ENCODE measurements at places on chromosomes 16 and 17.

GRCh38 chr16:88070989-88071625 is 119.9 kb downstream of the BANP start:
- DNase-seq, result no peak

- DNase-seq, result no peak
Measured at GRCh38 chr16:79265701-79266100, 334.8 kb downstream of the MAF start.

DNA sequence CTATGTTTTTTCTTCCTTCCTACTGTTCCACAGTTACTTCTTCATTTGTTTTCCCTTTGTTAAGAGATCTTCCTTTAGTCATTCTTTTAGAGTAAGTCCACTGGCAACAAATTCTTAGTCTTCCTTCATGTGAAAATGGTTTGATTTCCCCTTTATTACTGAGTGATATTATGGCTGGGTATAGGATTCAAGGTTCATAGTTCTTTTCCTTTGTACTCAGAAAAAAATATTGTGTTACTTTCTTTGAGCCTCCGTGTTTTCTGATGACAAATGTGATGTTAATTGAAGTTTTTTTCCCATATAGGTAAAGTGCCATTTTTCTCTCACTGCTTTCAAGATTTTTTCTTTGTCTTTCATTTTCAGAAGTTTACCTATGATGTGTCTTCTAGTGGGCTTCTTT is 283.1 kb upstream of the TBX2 start:
- DNase-seq, result no peak

DNA sequence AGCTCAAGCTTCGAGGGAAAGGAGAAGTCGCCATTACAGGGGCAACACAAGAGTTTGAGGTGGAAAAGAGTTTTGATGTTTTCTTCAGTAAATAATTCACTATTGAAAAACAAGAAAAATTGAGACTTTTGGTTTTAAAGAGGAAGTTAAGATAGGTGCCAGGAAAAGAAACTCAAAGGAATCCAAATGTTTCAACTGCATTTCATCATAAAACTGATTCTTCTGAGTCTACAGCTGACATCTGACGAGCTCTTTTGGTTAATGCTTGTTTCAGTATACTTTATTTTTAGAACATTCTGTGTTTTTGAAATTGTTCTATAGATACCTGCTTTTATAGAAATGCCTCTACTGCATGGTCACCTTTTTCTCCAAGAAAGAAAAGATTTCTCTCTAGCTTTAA is 54.0 kb downstream of the ERN1 start:
- no peak for DNase-seq

DNA sequence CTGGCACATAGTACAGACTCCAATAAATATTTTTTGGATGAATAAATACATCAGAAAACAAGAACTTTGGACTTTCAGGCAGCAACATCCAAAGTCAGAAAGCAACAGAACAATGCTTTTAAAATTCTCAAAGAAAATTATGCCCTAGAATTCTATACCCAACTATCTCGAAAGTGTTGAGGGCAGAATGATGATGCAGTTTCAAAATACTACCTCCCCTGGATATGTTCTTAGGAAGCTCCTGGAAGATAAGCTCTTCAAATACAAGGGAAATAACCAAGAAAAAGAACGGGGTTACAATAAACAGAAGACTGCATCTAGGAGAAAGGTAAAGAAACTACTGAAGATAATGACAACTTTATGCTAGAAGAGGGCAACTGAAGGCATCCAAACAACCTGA is 11.0 kb downstream of the SIAH1 start:
- DNase-seq, result no peak

DNA sequence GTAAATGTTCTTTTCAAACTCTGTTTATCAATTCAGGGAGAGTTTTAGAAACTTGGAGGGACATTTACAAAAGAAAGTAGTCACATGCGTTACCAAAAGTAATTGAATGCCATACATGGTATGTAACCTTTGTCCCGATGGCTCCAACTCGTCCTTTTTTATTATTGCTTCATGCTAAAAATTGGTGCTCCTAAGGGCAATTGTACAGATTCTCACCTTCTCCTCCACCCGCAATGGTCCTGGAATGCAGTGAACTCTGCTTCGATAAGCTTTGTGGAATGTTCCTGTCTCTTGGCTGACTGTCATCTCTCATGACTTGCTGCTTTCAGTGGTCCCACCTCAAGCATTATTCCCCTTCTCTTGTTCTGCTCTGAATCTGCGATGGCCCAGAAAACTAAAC is 20.9 kb downstream of the GNAO1 start:
- no peak for DNase-seq

DNA sequence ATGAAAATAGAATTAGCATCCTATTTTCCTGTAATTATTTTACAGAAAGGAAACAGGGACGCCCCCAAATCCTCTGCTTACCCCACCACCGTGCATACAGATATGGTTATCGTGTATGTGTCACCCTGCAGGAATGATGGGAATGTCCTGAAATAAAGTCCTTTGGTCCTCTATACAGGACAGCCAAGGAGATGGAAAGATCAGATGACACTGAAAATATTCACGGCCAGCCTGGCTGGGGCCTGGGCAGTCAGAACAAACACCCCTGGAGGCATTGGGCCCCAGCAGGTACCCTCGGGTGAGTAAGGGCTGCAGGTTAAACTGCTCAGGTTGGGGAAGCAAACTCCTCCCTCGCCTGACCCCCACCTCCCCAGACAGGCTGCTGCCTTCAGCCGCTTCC is 368.0 kb downstream of the FOXL1 start:
- DNase-seq, result no peak

DNA sequence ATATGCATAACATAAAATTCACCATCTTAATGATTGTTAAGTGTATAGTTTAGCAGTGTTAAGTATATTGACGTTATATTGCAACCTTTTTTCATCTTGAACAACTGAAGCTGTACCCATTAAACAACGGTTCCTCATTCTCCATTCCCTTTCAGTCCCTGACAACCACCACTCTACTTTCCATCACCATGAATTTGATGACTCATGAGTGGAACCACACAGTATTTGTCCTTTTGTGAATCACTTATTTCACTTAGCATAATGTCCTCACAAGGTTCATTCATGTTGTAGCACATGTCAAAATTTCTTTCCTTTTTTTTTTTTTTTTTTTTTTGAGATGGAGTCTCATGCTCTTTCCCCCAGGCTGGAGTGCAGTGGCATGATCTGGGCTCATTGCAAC is 46.0 kb downstream of the HOXB1 start:
- no peak for DNase-seq

GRCh38 chr16:48041981-48042421 is 113.8 kb downstream of the ABCC12 start:
- DNase-seq, result no peak

- no peak for DNase-seq
Measured at GRCh38 chr16:75225678-75226515, 7.1 kb downstream of the CTRB1 start.

DNA sequence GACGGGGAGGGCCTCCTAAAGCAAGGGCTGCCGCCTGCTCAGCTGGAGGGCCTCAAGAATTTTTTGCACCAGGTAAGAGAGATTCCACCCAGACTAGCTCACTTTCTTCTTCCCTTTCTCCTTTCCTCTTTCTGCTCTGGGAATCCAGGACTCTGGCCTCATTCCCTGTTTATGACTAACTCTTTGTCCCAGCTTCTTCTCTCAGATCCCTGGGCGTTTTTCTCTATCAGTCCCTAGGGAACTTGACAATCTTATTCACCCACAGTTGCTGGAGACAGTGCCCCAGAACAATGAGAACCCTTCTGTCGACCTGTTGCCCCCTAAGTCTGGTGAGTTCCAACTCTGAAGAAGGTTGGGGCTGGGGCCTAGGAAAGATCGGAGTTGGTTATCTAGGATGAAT is 15.6 kb downstream of the CNTROB start:
- DNase-seq, result no peak

- DNase-seq, result peak; percentile 11
Measured at GRCh38 chr16:72474501-72475123, 302.7 kb upstream of the PMFBP1 start.

GRCh38 chr16:20397468-20398074 is 7.0 kb downstream of the PDILT start:
- DNase-seq, result no peak

- DNase-seq, result no peak
Measured at GRCh38 chr17:54736573-54736972, 164.1 kb upstream of the TOM1L1 start.

GRCh38 chr16:24013864-24014645 is 178.3 kb downstream of the PRKCB start:
- no peak for DNase-seq

DNA sequence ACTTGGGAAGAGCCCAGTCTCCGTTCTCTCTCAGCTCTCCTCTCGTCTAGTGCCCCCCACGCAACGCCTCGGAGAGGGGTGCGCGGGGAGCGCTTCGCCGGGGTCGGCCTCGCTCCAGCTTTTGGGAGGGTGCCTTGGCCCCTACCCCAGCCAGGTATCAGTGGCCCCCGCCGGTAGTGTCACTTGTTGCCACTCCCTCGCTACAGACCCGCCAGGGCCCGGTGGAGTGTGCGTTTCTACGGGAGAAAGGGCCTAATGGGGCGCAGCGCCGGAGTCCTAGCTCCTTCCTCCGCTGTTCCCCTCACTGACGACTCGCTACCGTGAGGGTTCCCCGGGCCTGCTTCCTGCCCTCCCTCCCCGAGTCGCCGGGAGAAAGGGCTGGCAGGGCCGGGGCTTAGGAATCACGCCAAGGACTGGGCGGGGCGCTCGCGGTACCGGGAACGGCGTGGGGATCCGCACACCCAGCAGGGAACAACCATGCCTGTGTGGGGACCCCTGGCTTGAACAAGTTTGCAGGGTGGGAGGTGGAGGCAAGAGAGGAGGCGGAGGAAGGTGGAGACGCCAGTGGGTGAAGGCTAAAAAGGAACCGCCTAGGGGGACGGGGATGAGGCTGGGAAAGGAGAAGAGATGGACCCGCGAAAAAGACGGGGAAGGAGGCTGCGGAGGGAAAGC is 997 bp upstream of the CDH11 start:
- DNase-seq, result peak; percentile 52

DNA sequence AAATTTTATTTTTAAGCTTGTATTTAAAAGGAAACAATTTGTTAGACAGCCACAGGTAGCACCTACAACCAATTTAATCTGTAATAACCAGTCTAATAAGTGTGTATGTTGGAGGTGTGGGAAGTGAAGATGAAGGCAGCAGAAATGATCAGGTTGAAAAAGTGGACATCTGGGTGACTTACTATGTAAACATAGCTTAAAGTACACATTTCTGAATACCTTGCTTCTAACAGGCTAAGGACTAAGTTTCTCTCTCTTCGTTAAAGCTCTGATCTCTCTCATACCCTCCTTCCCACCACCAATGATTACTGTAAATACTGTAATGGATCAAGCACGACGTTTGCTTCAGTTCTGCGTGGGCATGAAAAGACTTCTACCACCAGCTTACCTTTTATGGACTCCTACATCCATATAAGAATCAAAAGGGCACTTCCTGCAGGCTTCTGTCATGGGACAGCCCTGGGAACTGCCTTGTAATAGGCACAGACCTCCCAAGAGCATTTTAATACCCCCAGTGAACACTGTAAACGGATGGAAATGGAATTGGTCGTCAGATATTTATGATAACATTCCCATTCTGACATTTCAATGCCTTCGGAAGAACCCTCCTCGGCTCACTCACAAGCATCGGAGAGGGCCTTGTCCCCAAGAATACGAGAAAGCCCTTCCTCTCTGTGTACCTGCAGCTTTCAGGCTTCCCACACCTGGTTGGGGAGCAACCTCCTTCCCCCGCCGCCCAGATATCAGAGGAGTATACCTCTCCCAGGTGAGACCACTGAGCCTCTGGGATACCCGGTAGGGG is 700 bp downstream of the CCDC43 start:
- DNase-seq, result no peak

DNA sequence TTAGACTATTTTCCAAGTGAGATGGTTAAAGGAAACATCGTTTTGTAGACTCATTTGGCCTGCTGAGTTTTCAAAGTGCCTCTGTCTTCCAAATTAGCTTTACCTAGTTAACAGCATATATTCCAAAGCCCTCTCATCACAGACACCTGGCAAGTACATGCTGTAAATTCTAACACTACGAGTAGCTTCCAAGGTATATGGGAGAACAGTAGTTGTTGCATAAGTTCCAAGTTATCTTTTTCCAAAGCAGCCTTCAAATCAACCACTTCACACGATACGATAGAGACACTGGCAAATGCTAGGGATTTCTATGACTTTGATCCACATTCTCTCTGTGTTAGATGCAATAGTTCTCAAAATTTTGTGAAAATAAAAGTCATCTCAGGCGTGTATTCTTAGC is 299.3 kb downstream of the CNTNAP4 start:
- DNase-seq, result no peak

DNA sequence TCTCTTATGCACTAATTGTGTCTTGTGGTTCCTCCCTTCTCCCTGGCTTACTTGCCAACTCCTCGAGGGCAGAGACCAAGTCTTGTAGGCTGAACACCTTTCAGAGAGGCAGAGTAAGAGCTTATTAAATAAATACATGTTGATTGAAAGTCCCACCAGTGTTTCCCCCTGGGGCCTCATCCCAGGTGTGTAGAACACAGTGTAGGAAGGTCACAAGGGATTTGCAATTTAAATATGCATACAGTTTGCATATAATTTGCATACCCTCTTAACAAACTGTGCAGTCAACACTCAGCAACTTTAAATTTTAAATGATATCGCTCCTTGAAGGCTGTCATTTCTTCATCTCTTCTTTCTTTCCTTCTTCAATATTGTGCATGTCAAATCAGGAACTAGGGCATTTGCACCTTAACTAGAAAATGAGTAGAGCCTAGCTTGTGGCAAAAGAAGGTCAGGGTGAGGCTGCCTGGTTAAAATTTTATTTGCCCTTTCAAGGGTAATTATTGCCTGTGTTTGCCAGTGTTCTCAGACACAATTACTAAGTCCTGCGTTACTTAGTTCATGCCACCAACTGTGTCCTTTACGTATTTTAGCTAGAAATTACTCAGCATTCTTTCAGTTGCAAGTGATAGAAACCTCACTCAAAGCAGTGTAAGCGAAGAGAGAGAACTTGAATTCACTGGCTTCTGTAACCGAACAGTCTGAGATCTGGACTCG is 465.7 kb downstream of the HAPSTR1 start:
- DNase-seq, result no peak

DNA sequence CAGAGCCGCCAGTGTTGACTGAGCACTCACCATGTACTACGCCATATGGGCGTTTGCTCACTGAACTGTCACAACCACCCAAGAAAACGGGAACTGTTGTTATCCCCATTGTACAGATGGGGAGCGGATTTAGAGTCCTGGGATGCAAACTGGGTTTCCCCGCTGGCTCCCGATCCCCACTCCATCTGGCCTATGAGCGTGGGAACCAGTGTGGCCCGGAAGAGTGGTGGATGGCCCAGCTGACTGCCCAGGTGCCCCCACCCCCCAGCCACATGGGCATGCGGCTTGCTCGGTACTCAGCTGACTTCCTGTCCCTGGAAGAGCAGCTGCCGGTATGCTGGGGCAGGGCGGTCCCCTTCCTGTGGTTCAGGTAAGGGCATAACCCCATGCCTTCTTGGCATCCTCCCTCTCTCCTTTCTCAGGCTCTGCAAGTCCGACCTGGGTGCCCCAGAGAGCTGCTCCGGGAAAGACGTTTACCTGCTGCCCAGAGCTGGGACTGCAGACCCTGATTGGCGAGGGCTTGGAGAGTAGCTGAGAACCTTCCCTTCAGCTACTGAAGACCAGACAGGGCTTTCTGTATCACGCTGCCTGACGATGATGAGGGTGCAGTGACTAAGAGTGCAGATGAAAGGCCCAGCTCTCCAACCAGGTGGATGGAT is 16.2 kb downstream of the SOCS3 start:
- DNase-seq, result no peak

GRCh38 chr17:81409190-81409935 is 14.1 kb downstream of the BAHCC1 start:
- DNase-seq, result no peak
